ENCODE measurements at places on chromosomes 7 and 10.
A peak's percentile ranks its signal among the peaks of the same experiment; 100 is the strongest.

DNA sequence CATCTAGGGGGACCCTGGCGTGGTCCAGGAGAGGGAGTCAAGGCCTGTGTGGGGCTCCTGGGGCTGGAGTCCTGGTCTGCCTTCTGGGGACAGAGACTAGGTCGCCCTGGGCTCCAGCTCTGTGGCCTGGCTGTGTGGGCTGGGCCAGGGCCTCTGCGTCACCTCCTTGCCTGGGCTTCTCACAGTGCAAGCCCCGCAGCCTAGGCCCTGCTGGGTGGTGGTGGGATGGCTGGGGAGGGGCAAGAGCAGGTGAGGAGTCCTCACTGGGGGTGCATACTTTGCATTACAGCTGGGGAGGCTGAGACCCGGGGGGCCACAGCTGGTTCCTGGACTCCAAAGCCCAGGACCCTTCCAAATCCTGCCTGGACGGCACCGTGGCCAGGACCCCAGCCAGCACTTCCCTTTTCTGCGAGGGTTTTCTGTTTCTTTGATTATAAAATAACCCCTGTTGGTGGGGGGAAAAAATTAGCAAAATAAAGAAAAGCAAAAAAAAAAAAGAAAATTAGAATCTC, 23.5 kb downstream of the PWWP2B start:
- no peak for DNase-seq

DNA sequence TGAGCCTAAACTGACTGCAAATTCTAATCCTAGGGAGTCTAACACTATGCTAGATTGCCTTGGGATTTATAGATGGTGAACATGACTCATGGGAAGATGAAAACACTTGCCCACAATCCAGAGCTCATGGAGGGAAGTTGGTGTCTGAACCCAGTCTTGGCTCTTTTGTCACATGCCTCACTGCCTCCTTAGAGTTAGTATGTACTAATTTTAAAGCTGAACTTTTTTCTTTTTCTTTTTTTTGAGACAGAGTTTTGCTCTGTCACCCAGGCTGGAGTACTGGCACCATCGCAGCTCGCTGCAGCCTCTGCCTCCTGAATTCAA, 14.4 kb downstream of the MRPL32 start:
- DNase-seq: no peak

- no peak for DNase-seq
Observed at GRCh38 chr10:97889461-97890265, 40.0 kb downstream of the GOLGA7B start.

- no peak for DNase-seq
Observed at GRCh38 chr10:44325157-44325556, 59.7 kb downstream of the CXCL12 start.

GRCh38 chr7:90654718-90655427, 58.8 kb downstream of the CDK14 start:
- DNase-seq: no peak

DNA sequence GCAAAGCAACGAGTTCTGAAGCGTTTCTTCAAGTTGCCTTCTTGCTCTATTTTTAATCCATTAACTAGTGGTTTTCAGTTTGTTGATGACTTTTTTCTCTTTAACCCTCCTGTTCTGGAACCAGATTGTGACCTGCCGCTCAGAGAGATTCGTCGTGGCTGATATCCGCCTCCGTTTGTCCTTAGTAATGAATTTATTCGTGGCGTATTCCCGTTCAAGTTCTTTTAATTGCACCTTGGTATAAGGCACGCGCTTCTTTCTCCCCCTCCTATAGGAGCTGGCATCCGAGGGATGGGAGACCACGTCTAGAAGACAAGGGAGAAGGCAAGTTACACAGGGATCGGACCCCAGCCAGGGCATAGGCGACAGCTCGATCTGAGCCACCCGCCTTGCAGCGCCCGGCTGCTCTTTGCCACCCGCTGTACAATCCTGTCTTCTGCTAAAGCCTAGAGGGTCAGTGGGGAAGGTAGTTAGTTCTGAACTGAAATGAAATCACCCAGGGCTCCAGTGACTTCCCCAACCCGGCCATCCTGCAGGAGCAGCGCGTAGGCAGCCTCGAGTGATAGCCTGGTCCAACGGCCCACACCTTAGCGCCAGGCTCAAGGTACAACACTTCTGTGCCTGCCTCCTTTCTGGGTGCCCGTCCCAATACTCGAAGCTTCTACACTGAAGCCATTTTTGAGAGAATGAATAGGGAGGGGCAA, 1.6 kb downstream of the HOXA13 start:
- no peak for DNase-seq

- no peak for DNase-seq
Observed at GRCh38 chr7:81624650-81625631, 144.9 kb downstream of the HGF start.

GRCh38 chr7:101167645-101168411, 2.5 kb upstream of the VGF start:
- DNase-seq: no peak

GRCh38 chr7:129828989-129829736, 123.6 kb downstream of the UBE2H start:
- no peak for DNase-seq

DNA sequence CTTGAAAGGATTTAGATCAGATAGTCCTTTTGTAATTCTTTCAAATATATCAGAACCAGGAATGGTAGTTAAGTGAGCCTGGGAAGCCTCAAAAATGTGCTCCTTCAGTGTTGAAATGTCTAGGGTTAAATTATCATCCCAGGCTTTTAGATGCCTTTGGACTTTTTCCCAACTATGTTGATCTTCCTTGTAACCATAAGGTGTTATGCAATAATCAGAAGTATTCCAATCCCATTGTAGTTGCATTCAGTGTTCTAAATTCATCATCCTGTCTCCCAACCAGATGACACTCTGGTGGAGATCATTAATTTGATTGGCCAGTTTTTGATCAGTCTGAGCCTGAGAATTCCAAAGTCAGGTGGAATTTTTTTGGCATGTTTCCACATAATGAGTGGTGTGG, 35.1 kb upstream of the AKR1C2 start:
- no peak for DNase-seq

DNA sequence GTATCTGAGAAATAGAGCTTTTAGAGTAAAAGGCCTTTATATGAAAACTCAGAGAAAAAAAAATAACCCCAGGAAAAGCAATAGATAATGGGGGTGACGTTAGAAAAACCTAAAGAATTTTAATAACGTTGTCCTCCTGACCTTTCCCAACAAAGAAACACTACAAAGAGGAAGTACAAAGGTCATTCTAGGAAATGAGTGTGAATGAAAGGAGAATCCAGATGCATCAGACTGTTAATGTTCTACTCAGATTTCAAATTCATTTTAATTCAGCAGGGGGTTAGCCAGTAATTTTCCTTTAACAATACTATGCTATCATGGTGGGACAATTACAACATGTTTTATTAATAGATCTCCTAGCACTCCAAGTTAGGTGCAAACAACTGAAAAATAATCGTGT, 73.8 kb upstream of the CDK1 start:
- peak; percentile 37 for DNase-seq

- no peak for DNase-seq
Observed at GRCh38 chr10:51800121-51800520, 100.7 kb upstream of the CSTF2T start.

DNA sequence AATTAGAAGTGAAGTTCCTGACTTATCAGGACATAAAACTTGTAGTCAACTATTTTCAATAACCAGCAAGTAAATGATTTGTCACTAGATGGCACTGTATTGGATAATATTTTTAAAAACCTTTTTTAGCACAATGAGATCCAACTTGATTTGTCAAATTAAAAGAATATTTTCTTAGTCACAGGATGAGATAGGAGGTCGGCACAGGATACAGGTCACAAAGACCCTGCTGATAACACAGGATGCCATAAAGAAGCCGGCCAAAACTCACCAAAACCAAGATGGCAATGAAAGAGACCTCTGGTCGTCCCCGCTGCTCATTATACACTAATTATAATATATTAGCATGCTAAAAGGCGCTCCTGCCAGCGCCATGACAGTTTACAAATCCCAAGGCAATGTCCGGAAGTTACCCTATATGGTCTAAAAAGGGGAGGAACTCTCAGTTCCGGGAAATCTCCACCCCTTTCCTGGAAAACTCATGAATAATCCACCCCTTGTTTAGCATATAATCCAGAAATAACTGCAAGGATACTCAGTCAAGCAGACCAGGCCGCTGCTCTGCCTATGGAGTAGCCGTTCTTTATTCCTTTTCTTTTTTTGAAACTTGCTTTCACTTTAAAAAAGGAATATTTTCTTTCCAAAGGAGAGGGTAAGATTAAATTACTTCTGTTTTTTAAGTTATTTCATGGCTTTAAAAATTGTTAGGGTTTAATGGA, 255.7 kb upstream of the MKLN1 start:
- DNase-seq: no peak
